Fibroblast of villous mesenchyme (primary cell): ENCODE measurements at places on chromosomes 3 and 15.

GRCh38 chr3:152241142-152242017 is 27.3 kb upstream of the MBNL1 start:
- DNase-seq = peak; percentile 48

DNA sequence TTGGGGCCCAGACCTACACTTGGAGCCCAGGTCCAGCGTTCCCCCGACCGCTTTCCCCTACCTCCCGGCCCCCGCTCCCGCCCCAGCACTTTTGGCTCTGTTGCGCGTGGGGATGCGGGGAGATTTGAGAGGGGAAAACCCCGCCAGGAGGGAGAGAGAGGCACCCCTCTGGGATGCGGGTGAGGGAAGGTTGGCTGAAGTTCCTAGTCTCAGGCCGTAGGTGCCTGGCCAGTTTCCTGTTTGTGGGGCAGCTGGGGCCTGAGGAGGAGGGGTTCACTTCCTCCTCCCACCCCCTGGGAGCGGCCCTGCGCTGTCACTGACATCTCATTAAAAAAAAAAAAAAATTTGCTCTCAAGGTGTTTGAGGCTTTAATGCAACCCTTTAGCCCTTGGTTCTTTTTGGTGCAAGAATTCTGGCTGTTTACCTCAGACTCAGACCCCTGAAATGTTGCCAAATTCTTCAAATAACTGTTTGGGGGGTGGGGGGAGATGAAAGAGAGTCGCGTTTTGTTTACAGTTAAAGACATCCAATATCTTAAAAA is 2.6 kb downstream of the FAM43A start:
- peak; percentile 59 for DNase-seq

DNA sequence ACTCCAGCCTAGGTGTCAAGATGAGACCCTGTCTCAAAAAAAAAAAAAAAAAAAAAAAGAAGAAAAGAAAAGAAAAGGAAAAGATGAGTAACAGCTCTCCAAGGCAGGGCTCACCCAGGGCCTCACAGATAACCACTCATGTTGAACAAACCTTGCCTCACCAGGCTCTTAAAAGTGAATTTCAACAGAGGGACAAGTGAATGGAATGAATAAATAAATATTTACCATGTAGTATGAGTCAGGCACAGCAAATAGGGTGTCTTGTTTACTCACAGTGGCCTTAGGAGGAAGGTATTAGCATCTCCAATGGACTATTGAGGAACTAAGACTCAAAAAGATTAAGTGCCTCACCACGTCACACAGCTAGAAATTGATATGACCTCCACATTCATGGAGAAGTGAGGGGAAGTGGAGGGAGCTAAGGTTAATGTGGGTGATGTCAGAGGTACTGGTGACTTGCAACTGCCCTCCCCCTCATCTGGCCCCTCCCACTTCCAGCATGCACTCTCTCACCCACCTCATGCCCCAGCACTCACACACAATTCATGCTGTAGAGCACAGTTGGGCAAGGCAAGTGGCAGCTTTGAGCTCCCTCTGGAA is 255.5 kb downstream of the UACA start:
- peak; percentile 43 for DNase-seq

GRCh38 chr3:123406598-123406997 is 42.3 kb downstream of the ADCY5 start:
- peak; percentile 15 for DNase-seq

- no peak for DNase-seq
These were observed 135.4 kb downstream of the MCTP2 start for GRCh38 chr15:94366781-94367180.
